ENCODE measurements at places on chromosomes 2 and 18.

DNA sequence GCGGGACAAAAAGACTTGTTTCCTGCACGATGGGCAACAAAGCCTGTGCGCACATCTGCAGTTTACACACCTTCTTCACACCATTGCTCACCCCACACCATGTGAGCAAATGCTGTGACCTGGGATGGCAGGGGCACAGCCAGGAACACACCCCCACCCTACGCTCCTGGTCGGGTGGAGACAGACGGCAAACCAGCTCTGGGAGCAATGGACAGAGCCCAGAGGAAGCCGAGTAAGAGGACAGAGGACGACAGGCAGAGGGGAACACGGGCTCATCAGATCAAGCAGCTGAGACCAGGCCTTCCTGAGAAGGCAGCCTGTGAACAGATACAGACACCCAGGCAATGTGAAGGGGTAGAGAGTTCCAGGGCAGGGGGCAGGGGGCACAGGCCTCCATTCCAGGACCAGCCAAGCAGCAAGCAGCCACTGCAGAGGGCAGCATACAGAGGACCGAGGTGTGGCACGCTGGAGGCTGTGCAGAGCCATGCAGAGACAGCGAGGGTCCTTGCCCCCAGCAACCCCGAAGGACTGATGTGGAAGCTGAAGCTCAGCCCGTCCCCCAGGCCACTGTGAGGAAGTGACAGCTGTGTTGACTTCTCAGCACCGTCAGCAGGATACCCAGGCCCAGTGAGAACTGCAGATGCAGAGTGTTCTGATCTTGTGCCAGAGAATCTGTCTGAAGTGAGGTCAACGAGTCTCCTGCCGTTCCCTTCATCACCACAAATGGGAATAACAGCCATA, 46.2 kb downstream of the PARD6G start:
- no peak for DNase-seq

DNA sequence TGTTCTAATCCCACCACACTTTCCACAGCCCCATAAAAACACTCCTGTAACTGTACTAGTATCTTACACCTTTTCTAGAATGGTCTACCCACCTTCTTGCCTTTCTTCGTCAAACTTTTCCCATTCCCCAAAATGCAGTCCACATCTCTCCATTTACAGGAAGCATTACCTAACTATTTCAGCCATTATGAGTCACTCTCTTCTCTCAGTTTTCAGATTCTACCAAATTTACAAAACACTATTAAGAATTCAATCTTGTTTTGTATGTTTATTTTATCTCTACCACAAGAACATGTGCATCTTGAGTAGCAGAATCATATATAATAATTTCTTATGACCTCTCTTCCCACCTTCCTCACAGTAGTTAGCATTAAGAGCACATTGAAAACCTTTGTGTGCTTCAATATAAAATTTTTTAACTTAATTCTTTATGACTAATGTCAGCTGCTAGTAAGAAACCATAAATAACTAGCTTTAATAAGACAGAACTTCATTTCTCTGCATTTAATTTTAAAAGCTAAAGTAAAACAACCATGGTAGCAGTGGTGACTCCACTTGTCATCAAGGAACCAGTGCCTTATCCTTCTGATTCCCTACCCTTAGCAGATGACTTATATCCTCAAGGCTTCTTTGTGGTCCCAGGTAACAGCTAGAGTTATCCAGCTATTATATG, 56.6 kb upstream of the MAP2 start:
- no peak for DNase-seq

DNA sequence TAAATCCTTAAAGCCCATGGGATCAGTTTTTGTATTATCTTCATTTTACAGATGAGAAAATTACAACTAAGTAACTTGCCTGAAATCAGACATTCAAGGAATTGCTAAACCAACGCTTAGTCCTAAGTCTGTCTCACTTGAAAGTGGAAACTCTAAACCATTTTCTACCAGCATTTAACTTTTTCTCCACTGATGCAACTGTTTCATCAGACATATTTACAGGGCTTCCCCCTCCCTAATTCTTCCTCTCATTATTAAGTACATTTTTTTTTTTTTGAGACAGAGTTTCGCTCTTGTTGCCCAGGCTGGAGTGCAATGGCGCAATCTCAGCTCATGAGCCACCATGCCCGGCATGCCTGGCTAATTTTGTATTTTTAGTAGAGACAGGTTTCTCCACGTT, 88.6 kb downstream of the ACVR1C start:
- DNase-seq = no peak

GRCh38 chr2:23055251-23055650, 329.7 kb upstream of the KLHL29 start:
- DNase-seq = no peak

- no peak for DNase-seq
These were observed 189.0 kb upstream of the CTAGE1 start for GRCh38 chr18:22606563-22607283.

GRCh38 chr2:185050804-185051203, 452.5 kb downstream of the ZNF804A start:
- no peak for DNase-seq

GRCh38 chr2:222884114-222884771, 23.4 kb downstream of the ACSL3 start:
- no peak for DNase-seq

DNA sequence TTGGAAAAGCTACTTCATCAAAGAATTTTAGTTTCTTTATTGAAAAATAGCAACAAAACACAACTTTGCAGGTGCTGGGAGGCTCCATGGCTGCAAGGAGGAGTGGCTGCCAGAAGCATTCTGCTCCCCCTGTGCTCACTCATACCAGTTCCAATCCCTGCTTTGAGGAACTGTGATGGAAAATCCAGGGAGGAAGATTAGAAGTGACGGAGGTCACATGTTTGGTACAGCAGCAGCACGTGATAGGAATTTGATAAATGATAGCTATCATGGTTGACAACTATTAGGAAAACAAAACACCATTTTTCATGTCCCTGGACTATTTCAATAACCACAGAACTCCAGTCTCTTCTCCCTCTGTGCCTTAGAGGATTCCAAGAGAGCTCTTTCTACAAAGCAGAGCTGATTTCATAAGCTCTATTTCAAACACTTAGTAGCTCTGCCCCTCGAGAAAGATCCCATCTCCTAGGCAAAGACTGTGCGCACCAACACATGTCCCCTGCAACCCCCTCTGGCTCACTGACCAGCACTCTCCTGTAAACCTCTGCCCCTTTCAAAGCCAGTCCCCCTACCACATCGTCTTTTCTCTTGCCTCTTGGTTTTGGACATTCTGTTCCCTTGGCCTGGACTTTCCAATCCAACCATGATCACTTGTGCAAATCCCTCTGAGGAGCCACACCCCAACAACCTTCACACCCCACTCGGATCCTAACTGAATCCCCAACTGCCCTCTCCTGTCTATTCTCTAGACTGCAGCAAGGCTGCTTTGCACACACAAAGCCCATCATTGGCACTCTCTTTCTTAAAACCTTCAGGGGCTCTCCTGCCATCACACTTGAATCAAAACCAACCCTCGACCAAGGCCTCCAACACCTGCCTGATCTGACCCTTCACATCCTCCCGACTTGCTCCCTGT, 352.4 kb upstream of the PKDCC start:
- no peak for DNase-seq
